ENCODE measurements at places on chromosomes 6 and 20. TPM values are rescaled to one million over a fixed set of nuclear protein-coding genes. Genes with fewer than 3 reads are reported as not detected.

- H3K4me1 ChIP-seq: peaks cover 17% of the 10 kb centered on the region
- no peak overlapping the region for H3K27ac ChIP-seq
These were observed 120.1 kb upstream of the CDH4 start for GRCh38 chr20:61131944-61132343.

DNA sequence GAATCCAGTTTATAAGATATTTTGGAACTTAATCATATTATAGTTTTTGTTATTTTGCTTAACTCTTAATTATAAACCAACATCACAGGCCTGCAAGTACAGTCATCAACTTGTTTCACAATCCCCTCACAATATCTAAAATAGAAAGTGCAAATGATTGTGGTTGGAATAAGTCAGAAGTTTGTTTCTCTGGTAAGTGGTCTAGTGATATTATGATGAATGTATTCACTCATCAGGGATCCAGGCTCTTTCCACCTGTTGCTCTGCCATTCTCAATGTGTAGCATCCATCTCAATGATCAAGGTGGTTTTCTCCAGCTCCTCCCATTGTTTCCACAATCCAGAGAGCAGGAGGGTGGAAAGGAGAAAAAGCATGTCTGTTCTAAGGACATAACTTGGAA is 54.2 kb downstream of the OPN5 start:
- no peaks in the 10 kb centered on the region for H3K36me3 ChIP-seq
- no peaks in the 10 kb centered on the region for H3K27me3 ChIP-seq
- no peak overlapping the region for H3K27ac ChIP-seq
- no peak overlapping the region for H3K4me3 ChIP-seq
- H3K4me1 ChIP-seq: no peaks in the 10 kb centered on the region
- no peak for DNase-seq

DNA sequence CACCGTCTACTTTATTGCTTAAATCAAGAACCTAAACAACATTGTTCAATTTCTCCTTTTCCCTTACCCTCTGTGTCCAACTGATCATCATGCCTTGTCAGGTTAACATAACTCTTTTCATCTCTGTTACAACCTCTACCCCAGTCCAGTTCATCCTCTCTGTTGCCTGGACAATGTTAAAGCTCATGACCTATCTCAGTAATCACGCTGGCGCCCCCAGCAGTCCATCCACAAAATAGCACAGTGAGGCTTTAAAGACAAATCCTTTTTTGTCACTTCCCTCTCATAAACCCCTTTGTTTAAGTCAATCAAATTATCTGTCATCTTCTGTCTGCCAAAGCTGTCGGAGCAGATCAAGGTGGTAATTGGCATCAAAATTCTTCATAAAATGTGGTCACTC is 140.1 kb downstream of the QKI start:
- peak; percentile 46 for DNase-seq
- H3K4me3 ChIP-seq: no peak overlapping the region
- peaks cover 5% of the 10 kb centered on the region for H3K4me1 ChIP-seq
- no peaks in the 10 kb centered on the region for H3K27me3 ChIP-seq

GRCh38 chr6:145086197-145086596 is 649.1 kb downstream of the EPM2A start:
- no peak overlapping the region for H3K27ac ChIP-seq
- H3K36me3 ChIP-seq: no peaks in the 10 kb centered on the region

DNA sequence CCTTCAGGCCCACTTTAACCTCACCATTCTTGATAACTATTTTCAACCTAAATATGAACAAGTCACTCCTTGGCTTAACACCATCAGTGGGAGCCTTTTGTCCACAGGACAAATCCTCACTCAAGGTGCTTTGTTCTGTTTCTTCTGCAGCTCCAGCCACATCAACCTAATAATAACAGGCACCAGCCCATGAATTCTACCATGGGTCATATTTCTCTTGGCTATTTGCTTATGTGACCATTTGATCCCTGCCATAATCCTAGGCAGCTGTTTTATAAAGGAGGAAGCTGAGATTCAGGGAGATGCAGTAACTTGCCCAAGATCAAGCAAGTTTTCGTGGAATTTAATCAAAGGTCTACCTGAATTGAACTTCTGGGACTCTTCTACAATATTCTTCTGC is 561.3 kb downstream of the DHX35 start:
- no peaks in the 10 kb centered on the region for H3K4me1 ChIP-seq
- DNase-seq: no peak
- H3K36me3 ChIP-seq: no peaks in the 10 kb centered on the region
- no peaks in the 10 kb centered on the region for H3K27me3 ChIP-seq

DNA sequence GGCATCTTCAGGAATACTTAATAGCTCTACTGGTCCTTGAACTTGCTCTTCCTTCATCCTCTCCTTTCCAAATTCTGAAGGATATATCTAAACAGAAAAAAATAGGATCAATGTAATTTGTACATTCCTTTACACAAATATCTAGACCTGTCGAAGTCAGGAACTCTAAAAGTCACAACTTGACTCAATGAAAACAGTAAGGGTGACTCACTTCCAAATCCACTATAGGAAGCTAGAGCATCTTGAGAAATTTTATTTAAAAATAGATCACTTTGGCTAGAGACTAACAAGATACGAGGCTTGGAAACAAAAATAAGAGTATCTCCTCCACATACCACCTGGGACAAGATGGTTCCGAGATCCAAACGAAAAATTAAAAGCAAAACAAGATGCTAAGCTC is 12.2 kb downstream of the ESF1 start:
- peaks cover 41% of the 10 kb centered on the region for H3K36me3 ChIP-seq
- no peaks in the 10 kb centered on the region for H3K27me3 ChIP-seq
- no peak overlapping the region for H3K4me3 ChIP-seq
- peak overlapping the region; percentile 58 for H3K27ac ChIP-seq
- H3K4me1 ChIP-seq: peaks cover 31% of the 10 kb centered on the region

GRCh38 chr20:36642136-36642535 is 3.9 kb downstream of the SLA2 start:
- no peaks in the 10 kb centered on the region for H3K4me1 ChIP-seq
- H3K36me3 ChIP-seq: no peaks in the 10 kb centered on the region
- DNase-seq: no peak

DNA sequence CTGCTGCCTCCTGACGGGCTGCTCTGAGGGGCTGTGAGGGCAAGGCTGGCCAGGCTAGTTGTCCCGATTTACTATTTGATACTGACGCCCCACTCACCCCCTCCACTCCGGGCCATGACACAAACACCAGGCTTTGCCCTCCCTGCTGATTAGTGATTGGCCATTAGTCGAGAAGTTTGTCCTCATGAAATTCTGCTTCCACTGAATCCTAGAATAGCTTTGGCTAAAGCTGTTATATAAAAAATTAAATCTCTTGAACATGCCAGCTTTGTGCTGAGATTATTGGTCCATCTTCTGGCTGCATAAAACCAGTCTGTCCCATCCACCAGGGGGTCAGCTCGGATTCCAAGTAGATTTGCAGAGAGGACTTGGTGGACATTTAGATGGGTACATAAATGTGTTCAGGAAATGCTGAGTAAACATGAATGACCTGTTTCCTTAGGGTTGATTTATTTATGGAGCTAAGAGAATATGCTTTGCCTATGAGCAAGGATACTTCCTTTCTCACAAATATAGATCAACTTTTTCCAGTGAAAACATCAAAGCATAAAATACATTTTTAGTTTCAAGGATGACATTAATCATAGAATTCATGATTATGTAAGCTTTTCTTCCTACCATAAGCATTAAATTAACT is at the start of gene GABRR2:
Gene GABRR2 (minus strand): TSS at position 51 of the 637 bp plus-strand sequence. CDS start 134 bp downstream, outside the sequence.
- peaks cover 2% of the 10 kb centered on the region for H3K27me3 ChIP-seq
- no peak within 1 kb of the TSS for H3K4me3 ChIP-seq
- DNase-seq: no peak
- no peak within 1 kb of the TSS for H3K27ac ChIP-seq
- H3K4me1 ChIP-seq: peaks cover 38% of the 10 kb centered on the region

- peak overlapping the region; percentile 34 for H3K27ac ChIP-seq
- H3K4me3 ChIP-seq: no peak overlapping the region
- no peaks in the 10 kb centered on the region for H3K27me3 ChIP-seq
- DNase-seq: no peak
- peaks cover 10% of the 10 kb centered on the region for H3K4me1 ChIP-seq
- peaks cover 7% of the 10 kb centered on the region for H3K36me3 ChIP-seq
These were observed 7.2 kb upstream of the SNX14 start for GRCh38 chr6:85600713-85601313.

Gene FOXQ1
- 3.2 TPM for total RNA-seq

Gene LTB
- not detected for total RNA-seq

Gene LCA5
- total RNA-seq: 3.4 TPM

All from HFFc6 (cell line).